ENCODE measurements at places on chromosomes 5 and 9.

- DNase-seq: no peak
Measured at GRCh38 chr9:22238809-22239684, 207.6 kb upstream of the DMRTA1 start.

DNA sequence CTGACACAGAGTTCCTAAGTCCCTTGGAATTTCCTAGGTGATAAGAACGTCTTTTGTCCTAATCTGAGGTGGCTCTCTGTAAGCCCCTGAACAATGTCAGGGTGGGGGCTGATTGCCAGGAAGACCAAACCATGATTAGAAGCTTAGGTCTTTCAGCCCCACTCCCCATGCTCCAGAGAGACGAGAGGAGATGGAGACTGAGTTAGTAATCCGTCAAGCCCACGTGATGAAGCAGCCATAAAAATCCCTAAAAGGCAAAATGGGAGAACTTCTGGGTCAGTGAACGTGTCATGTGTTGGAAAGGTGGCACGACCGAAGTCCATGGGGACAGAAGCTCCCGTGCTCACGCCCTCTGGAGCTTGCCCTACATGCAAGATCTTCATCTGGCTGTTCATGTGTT lies 85.6 kb downstream of the RAD23B start:
- no peak for DNase-seq

DNA sequence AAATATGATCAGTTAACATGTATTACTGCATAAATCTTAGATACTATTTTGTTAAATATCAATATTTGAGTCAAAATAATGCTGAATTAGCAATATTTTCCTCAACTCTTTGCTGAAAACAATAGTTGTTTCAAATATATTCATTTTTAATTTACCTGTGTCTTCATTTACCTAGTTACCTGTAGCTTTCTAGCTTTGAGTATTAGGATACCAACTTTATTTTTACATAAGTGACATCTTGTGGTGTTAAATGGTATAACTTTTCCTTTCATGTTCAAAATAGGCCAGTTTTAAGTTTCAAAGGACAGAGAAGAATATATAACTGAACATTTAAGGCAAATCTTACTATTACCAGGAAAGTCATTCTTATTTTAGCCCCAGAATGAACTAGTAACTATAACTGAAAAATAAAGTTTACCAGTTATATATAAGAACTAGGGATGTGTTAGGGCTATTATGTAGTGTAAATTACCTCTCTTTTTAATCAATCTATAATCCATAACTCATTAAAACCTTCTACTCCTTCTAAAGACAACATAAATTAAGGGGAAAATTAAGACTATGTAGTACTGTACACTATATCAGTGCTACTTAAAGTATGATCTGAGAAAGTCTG lies 25.3 kb downstream of the AP3B1 start:
- no peak for DNase-seq

- no peak for DNase-seq
Measured at GRCh38 chr9:134968823-134969090, 51.0 kb upstream of the FCN1 start.

- DNase-seq: no peak
Measured at GRCh38 chr9:98860871-98861293, 53.4 kb downstream of the GALNT12 start.

DNA sequence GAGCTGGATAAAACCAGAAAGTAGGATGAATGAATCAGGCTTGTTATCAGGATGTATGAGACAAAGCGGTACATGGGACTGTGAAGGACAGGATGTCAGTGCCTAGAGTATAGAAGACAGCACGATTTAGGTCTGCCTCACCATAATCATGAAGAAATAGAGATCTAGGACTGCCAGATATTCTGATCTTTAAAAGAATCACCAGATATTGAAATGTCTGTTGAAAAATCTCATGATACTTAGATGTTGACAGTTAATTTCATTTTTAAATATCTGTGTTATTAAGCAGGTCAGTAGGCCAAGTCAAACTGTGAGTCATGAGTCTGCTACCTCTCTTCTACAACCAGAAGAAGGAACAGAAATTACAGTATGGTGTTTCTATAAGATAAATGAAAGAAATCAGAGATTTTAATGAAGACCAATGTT lies 65.0 kb downstream of the ST8SIA4 start:
- no peak for DNase-seq

DNA sequence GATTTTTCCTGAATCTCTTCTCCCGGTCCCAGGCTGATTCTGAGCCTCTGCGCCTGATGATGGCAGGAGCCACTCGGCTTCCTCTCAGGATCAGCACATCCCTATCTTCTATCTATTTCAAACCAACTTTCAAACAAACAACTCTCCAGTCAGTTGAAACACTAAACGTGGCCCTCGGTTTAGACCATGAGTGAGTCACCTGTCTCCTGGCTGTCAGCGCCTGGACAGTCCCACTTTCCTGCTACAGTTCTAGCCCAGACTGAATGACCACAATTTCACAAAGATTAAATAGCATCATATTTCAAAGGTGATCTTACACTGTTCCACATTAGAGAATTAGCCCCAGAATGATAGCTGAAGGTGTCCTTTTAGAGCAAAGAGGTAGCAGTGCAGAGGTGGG lies 6.2 kb downstream of the SLC6A19 start:
- DNase-seq: no peak

DNA sequence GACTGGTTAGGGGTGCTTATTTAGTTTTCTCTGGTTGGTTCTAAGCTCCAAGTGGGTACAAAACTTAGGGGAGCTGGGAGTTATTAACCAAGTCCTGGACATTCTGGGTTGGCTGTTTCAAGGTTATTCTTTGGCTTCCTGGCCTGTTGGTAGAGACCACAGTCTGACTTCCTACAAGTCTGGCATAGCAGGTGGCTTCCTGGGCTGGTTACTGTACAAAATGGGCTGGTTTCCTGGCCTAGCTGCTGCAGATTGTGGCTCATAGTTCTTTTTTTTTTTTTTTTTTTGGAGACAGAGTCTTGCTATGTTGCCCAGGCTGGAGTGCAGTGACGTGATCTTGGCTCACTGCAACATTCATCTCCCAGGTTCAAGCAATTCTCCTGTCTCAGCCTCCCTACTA lies 46.3 kb upstream of the BARHL1 start:
- DNase-seq: no peak

DNA sequence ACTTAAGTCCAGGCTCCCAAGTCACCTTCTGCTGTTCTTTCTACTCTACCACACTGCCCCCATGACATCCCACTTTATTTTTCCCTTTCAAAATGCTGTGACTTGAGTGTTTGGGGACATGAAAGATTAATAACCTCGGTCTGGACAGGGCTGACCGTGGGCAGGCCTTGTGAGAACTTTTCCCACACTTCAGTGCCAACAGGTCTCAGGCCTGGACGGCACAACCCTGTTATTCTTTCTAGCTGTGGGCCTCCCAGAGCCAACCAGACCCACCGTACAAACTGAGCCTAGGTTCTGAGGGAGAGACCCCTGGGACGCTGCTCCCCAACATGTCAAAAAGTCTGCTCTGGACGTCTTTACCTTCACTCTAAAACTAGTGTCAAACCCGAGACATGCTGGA lies 153.4 kb downstream of the CEP120 start:
- DNase-seq: no peak

DNA sequence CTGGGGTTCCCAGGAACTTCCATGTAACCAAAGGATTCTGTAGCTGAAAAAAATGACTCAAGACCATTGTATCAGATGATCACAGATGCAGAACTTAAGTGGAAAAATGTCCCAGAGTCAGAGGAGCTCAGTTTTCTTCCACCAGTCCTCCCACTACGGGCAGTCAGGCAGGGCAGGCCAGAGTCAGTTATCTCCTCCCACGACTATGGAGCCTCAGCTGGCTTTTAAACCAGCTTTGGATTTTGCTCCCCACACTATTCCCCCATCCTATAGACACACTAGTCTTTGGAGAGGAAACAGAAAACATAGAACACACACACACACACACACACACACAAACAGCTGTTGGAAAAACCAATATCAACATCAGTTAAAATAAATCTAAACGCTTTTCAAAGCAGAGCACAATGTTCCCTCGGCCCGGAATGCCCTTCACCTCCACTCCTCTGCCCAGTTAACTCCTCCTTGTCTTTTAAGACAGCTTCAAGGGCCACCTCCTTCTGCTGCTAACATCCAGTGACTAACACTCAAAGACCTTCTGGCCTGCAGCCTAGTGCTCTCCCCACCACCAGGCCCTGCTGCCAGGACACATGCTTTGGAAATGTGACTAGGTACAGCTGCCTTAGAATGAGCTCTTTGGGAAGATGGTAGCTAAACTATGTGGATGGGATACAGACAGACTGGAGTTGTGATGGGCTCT lies 56.8 kb downstream of the NIPAL4 start:
- DNase-seq: no peak

DNA sequence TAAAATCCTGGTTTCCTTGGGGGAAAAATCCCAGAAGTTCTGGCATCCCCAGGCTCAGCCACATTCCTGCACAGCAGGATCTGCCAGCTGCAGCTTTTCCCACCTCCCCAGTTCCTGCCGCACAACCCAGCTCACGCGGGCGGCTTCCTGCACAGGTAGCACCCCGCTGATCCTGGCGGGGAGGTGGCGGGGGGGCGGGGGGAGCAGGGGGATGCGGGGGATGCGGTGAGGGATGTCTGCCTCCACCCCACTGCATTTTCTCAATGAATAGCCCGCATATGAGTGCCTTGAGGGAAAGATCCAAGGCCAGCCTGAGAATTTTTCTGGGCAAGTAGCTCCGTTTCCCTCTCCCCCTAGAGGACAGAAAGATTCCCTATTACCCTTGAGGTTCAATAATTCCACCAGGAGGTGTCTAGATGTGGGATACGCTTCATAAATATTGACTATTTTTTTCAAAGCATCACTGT lies 21.1 kb downstream of the GFPT2 start:
- DNase-seq: no peak

DNA sequence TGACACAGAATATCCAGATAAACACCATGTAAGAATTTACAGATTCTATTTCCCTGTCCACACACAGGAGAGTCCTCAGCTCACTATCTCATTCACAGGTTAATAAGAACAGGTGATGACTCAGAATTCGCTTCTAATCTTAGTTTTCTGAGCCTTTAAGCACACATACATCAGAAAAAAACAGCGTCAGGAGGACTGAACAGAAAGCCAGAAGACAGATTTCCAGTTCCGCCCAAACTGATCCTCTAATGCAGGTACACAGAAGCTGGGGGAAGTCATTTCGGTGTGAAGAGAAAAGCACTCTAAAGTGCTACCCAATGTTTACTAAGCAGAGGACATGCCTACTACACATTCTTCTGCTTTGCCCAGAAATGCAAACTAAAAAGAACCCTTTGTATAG lies 1.6 kb downstream of the CEMIP2 start:
- no peak for DNase-seq

DNA sequence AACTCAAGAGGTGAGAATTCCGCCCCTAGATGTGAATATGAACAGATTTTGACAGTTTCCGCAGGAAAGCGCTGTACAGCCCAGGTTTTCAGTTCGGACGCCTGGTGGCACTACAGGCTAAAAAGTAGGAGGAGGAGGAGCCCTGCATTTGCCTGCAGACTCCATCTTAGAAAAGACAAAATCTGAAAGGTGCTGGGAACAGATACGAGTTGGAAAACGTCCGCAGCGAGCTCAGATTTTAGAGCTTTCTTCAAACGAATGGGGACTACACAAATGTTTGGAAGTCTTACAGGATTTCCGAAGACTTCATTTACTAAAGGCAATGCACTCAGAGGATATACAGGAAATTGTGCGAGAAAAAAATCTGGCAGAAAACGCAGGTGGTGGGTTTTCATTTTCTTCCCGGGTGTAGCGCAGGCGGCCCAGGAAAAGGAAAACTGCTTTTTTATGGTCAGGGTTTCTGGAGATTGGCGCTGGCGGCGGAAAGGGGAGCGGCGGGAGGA lies 9.9 kb upstream of the PCDHB2 start:
- peak; percentile 2 for DNase-seq

- DNase-seq: peak; percentile 30
Measured at GRCh38 chr5:131068893-131069643, 96.0 kb downstream of the HINT1 start.

DNA sequence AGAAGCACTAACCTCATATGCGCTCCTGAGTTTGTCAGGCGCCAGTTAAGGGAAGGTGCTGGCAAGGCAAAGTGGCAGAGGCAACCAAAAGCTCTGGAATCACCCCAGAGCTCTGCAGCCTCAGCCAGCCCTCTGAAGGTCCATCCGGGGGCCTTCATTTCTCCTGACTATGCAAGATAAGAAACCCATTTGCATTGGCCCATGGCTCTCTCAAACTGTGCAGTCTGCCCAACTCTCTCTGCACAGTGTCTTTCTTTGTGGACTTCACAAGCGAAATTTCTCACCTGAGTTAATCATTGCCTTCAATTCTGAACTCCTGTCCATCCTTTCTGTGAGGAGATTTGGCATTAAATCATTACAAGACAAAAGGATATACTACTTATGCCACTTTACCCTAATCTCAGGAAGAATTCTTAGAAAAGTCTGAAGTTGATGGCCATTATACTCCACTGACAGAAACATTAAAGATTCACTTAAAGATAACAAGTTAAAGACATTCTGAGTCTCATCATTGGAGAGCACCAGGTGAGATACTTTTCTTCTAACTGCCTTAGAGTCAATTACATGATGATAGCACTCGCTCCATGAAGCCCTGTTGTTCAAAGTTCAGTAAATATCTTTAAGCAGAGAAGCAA lies 235.6 kb downstream of the SPOCK1 start:
- no peak for DNase-seq

DNA sequence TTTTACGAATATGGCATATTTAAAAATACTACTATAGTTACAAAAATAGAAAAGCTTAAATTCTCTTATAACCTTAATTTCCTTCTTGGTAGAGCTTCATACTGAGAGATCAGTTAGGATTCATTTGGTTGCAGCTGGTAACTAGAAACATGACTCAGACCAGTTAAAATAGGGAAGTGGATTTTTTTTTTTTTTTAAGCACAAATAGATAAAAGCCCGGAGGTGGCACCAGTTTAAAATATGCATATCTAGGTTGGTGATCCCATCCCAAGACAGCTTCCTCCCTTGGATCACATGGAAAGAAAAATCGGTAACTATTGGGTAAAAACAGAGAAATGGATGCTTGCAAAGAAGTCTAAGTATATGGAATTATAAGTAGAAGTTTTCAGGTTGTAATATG lies 1634.3 kb downstream of the MAT2B start:
- no peak for DNase-seq

DNA sequence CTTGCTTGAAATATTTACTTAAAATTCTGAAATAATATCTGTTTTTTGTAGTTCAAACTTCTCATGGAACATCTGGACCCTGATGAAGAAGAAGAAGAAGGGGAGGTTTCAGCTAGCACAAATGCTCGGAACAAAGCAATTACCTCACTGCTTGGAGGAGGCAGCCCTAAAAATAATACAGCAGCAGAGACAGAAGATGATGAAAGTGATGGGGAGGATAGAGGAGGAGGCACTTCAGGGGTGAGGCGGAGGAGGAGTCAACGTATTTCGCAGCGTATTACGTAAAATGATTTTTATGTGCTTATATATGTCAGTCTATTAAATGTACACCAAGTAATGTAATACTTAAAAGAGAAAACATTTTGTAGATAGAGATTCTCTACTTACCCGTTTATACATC lies 185.4 kb downstream of the CPLANE1 start:
- DNase-seq: no peak
